ENCODE measurements at places on chromosomes 2 and 18. TPM values are rescaled to one million over a fixed set of nuclear protein-coding genes. Genes with fewer than 3 reads are reported as not detected.

Gene FAHD2B
- 13.1 TPM for total RNA-seq

Gene OST4
- total RNA-seq: 323 TPM

Gene EIF5B
- total RNA-seq: 20.7 TPM

Gene CROCC2
- total RNA-seq: not detected

Gene ACADL
- not detected for total RNA-seq

Gene CBLN2
- total RNA-seq: not detected

Gene CDH7
- total RNA-seq: not detected

Gene ITSN2
- 15.2 TPM for total RNA-seq

Gene REG1B
- not detected for total RNA-seq

Gene MAL
- 0.23 TPM for total RNA-seq

Gene GAL3ST2
- total RNA-seq: not detected

Gene EFR3B
- total RNA-seq: 0.55 TPM

Gene ARHGAP25
- 20.4 TPM for total RNA-seq

Gene TGFA
- 194 TPM for total RNA-seq

Gene SPATA3
- total RNA-seq: not detected

Gene UCN
- 2.1 TPM for total RNA-seq

All from hair follicular keratinocyte (primary cell).